HS-27A (cell line): ENCODE measurements at places on chromosomes 1 and 21.

- peak; percentile 55 for DNase-seq
Measured at GRCh38 chr21:46286648-46287002, 483 bp downstream of the YBEY start.

DNA sequence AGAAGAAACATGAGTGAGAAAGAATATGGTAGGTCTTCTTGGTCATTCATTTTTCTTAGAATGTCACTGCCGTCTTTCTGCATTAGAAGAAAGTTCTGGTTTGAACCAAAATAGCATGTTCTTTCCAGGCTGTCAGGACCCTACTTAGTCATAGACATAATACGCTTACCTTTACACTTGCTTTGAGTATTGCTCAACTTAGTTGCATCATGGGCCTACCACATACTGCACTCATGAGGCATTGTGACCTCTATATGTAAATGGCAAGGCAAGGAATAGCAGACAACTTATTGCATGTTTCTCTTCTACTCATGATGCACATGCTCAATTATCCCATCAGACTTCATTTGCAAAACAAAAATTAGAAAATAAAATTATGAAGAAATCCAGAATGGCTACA, 415.0 kb downstream of the HLX start:
- DNase-seq: no peak

- no peak for DNase-seq
Measured at GRCh38 chr1:46798810-46799209, at the start of gene CYP4B1. Gene CYP4B1 (plus strand): TSS chr1:46799046. CDS start chr1:46799082, 36 bp downstream.

GRCh38 chr1:206708058-206708457, 23.4 kb downstream of the MAPKAPK2 start:
- no peak for DNase-seq

DNA sequence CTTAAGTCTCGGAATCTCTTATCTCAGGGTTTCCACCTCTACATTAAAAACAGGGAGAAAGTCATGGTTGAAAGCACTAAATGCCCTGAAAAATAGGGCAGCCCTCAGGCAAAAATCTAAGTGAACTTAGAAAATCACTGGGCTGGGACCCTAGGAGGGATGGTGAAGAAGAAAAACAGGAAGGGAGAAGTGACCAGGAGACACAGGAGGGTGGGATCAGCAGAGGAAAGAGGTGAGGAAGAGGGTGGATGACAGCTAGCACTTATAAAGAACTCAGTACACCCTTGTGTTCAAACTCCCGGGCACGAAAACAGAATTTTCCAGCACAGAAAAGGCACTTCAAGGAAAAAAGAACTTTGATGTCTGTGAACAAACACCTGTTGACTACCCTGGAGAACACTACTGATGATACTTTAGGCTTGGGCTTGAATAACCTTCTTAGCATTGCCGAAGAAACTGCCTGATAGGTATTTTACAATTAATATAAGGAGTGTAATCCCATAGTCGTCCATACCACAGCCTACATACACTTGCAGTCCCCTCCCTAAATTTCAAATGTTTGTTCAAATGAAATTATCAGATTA, 2.0 kb downstream of the CHML start:
- DNase-seq: no peak

DNA sequence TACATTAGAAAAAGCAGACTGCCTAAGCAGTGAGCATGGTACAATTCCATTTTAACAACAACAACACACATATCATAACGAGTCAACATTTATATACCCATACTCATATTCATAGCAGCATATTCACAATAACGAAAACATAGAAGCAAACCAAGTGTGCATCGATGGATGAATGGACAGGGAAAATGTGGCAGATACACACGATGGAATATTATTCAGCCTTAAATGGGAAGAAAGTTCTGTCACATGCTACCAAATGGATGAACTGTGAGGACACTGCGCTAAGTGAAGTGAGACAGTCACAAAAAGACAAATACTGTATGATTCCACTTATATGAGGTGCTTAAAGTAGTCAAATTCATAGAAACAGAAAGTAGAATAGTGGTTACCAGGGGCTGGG, 9.5 kb upstream of the MAN1C1 start:
- no peak for DNase-seq
